Left lung (tissue), 14 donors: ENCODE measurements at places on chromosomes 12 and 14. TPM values are rescaled to one million over a fixed set of nuclear protein-coding genes. Genes with fewer than 3 reads are reported as not detected.

DNA sequence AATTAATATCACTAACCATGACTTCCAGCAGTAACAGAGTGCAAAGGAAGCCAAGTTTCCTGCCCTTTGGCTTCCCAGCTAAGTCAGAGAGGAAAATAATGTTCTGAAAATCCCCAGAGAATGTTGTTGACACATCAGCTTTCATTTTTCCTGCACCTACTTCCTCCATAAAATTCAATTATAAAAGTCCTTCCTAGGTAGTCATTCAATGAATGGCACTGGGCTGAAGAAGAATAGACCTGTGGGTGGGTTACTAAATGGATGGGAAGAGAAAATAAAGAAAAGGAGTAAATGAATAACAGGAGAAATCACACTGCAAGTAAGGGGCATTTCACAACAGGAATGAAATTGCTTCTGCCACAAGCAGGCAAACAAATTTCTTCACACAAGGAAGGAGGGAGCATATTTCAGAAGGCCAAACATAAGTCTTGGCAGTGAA, 73.2 kb upstream of the MDM1 start:
- no peak for DNase-seq

DNA sequence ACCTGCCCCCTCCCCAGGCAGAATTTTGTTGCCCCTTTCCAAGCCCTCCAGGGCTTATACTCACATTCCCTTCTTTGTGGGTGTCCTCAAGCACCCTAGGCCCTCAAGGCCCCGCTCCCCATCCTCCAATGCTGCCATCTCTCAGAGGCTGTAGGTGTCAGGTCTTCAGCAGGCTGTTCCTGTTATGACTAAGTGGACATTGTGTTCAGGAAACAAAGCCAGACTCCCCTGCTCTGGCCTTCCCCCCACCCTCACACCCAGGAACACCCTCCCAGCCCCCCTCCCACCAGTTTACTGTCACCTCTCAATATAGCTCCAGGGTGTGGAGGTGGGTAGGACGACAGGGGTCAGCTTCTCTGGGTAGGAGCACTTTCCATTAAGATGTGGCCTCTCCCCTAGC, 1.4 kb upstream of the MYH6 start:
- no peak for DNase-seq

DNA sequence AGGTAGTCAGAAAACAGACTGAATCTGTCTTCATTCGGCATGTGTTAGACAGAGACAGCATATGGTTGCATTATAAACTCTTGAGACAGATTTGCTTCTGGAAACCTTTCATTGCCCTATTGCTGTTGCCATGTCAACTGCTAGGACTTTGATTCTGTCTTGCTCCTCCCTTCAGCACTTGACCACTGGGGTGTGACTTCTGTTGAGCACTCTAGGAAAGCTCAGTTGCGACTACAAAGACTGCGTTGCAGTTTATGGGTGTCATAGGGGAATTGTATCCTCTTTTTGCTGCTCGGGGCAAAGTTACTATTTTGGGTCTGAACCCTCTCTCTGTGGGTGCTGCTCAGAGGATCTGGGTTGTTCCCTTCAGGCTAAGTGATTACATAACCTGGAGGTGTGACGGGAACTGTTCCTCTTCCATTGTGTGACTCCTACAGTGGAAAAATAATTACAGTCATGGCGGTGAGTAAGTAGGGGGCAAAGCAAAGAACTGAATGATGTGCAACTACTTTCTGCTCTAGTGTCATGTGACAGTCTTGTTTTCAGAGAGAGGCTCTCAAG, 44.3 kb upstream of the TRIM9 start:
- DNase-seq: peak; percentile 30

- DNase-seq: peak; percentile 64
Measured at GRCh38 chr12:109714141-109714912, 702 bp downstream of the FAM222A start.

GRCh38 chr14:81157431-81157830, 63.3 kb downstream of the GTF2A1 start:
- no peak for DNase-seq

DNA sequence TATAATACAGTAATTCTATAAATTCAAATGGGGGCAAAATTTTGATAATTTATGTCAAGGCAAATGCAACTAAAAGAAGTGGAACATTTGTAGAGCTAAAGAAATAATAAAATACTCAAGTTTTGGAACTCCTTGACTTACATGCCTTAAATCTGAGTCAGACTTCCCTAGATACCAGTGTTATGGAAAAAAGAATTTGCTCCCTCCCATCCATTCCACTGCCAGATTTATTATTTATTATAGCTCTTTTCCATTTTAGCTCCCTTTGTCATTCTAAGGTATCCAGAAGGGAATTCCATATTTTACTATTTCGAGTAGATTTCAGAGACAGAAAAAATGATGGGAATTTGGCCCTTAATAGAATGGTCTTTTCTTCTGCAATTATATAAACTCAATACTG, 44.0 kb downstream of the RHOJ start:
- no peak for DNase-seq

- DNase-seq: no peak
Measured at GRCh38 chr14:99872786-99873440, 79.7 kb downstream of the EML1 start.

KRT5 gene
- polyA plus RNA-seq: 0.30 TPM

TAS2R20 gene
- polyA plus RNA-seq: 3.6 TPM

RIMKLB gene
- polyA plus RNA-seq: 126 TPM
